Activated T-cell treated with anti-CD3 and anti-CD28 coated beads, Interleukin-2, amount 50 U/mL, for 48 hours (primary cell): ENCODE measurements at places on chromosomes 4 and X.

- no peak for DNase-seq
Observed at GRCh38 chrX:23803931-23804381, 21.0 kb downstream of the SAT1 start.

GRCh38 chr4:121199742-121200561, 35.8 kb upstream of the TNIP3 start:
- DNase-seq: peak; percentile 41

GRCh38 chr4:146285037-146285436, 70.7 kb downstream of the REELD1 start:
- no peak for DNase-seq

GRCh38 chr4:148116264-148116663, 325.9 kb downstream of the NR3C2 start:
- no peak for DNase-seq

DNA sequence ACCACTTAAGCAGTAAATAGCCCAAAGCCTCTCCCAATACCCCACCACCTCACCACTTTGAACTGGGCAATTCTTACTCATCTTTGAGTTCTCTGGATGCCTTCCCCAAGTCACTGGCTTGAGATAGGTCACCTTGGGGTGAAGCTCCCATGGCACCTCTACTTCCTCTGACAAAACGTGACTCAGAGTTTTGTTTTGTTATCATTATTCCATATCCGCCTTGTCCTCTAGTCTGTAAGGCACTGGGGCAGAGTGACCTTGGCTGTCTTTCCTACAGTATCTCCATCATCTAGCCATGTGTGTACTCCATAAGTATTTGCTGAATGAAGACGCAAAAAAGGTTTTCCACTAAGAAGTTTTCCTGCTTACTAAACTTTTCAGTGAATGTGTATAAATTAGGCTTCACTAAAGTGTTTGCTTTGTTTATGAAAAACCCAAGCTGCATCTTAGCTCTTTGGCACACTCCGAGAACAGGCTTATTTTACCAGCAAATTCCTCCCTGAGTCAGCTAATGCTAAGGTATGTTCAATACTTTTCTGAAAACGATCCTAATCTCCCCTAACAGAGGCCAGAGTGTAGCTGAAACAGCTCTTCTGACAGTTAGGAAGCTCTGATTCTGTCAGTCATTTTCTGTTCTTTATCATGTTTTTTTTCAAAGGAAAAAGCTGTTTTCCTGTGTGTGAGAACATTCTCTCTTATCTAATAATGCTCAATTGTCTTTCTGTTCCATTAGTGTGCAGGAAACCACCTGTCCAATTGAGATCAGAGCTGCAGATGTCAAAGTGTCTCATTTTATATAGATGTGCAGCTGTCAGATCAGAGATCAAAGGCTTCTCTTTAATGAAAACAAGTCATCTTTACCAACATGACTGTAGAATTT, 30.2 kb upstream of the TSPAN5 start:
- DNase-seq: no peak

DNA sequence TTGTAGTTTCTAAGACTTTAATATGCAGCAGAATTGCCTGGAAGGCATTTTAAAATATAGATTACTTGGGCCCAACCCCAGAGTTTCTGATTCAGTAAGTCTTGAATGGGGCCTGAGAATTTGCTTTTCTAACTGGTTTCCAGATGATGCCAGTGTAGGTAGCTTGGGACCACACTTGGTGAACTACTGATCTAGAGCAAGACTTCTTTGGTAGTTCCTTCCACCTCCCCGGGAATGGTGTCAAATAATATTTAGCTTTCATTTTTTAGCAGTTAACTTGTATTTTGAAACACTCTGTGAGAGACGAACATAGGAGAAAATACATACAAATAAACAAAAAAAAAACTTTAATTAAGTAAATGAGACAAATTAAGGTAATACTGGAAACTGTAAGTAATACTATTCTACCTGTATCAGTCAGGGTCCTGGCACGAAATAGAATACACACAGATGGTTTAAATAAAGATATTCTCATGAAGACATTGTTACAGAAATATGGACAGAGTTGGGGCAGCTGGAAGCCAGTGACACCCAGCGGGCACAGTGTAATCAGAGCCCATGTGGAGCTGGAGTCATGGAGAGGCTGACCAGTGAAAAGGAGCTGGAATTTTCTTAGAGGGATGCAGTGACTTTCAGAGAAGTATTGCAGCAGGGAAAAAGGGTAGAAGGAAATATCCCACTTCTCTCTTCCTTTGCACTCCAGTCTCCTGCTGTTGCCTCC, 905.7 kb downstream of the CCSER1 start:
- no peak for DNase-seq

DNA sequence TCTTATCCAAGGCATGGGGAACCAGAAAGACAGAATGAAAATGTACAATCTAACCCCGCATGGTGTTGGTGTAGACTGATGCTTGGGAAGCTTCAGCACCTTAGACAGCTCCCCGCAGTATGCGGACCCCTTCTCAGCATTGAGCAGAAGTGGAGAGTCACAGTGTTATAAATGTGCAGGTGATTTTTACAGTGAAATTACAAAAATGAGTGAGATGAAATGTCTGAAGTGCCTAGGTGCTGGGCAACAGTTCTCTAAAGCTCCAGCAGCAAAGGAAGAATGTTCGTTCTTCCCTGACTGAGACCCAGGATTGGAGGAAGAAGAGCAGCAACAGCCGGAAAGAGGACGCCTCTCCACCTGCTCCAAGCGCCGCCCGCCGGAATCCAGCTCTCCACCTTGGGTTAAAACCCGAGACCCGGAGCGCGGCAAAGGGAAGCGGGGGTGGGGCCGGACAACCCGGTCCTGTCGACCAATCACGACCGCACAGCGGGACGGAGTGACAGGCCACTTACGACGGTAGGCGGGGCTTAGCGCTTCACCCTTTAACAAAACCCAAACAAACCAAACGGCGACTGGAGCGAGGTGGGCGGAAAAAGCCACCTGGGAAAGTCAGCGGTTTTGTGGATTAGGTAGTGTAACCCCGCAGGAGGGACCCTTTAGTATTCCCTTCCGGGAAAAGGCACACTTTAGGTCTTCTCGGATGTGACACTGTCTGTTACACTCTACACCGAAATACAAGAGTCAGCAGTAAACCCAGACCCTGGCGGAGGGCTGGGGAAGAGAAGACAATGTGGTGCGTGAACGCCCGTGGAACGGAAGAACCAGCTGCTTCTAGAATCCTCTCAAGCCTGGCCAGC, at the start of gene GLRA3:
Gene GLRA3 (minus strand): TSS at position 403 of the 857 bp plus-strand sequence. CDS start 436 bp downstream, outside the sequence.
- peak; percentile 23 for DNase-seq

- no peak for DNase-seq
Observed at GRCh38 chr4:168794881-168795280, 215.2 kb downstream of the CBR4 start.

DNA sequence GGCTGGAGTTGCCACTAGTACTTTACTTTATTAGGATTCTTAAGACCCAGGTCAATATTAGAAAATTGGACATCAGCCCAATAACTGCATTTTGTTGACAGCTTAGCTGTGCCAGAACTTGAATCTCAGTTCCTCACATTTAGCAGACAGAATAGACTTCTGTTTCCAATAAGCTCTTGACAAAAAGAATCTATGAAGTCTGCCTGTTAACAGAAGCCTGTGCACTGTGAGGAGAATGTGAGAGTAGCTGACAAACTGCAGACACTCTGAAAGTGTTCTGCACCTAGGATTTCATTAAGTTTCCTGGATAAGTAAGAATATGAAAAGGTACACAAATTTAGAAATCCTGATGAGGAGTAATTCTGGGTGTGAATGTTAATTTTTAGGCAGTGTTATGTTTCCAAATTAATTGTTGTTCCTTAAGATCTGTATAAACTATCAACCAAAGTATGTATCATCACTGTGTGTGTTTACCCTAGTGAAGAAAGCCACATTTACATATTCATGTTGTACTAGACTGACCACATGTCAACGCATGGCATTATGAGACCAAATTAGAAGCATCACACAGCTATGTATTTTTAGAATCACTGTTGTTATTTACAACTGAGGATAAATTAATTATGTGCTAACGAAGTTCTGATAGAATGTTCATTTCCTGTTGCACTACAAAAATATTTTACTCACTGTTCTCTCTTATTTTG, 756.4 kb upstream of the IGFBP7 start:
- no peak for DNase-seq

- no peak for DNase-seq
Observed at GRCh38 chr4:86441175-86441936, 81.5 kb upstream of the MAPK10 start.

DNA sequence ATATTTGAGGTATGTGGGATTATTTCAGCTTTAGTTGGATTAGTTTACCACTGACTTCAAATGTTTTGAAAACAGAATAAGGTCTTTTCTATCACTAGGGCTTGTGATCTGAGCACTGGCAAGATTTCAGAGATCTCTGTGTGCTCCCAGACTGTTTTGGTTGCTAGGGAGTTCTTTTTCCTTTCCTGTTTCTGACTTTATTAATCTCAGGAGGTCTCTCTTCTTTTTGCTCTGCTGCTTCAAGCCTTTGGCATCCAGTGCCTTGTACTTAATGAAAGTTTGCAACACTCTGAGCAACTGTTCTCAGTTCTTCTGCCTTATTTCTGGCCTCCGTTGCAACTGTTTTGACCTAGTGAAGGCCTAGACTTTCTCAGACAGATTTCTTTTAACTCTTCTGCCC, 32.1 kb upstream of the PAQR3 start:
- no peak for DNase-seq

DNA sequence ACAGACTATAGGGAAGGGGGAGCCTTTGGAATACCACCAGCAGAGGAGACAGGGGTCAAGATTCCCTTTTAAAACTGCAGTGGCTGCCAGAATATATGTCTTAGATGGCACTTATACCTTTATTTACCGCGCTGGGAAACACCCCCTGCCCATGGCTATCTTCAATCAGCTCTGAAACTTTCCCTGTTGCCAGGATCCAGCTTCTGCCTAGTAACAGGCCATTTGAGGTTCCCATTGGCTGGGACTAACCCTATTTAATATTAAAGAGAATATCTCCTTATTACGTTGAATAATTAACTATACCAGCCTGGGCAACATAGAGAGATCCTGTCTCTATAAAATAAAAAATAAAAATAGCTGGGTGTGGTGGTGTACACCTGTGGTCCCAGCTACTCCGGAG, 23.8 kb downstream of the SOWAHB start:
- no peak for DNase-seq

- DNase-seq: no peak
Observed at GRCh38 chrX:4193500-4194155, 480.2 kb upstream of the PRKX start.

DNA sequence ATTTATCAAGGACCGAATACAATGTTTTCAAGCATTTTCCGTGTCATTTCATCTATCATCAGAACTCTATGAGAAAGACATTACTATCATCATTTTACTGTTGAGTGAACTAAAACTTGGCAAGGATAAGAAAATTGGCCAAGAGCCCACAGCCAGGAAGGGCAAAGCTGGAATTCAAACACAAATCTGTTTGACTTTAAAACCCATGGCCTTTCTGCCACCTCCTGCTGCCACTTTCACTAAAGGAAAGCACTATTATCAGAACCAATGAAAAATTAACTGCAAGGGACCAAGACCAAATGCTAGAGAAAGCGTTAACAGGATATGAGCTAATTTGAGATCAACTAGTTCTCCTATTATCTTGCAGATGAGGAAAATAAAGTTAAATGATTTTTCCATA, 2759.2 kb downstream of the ARAP2 start:
- no peak for DNase-seq

GRCh38 chrX:52078131-52078530, 9.1 kb upstream of the MAGED4B start:
- no peak for DNase-seq

- no peak for DNase-seq
Observed at GRCh38 chrX:67784712-67785111, 240.9 kb downstream of the AR start.

DNA sequence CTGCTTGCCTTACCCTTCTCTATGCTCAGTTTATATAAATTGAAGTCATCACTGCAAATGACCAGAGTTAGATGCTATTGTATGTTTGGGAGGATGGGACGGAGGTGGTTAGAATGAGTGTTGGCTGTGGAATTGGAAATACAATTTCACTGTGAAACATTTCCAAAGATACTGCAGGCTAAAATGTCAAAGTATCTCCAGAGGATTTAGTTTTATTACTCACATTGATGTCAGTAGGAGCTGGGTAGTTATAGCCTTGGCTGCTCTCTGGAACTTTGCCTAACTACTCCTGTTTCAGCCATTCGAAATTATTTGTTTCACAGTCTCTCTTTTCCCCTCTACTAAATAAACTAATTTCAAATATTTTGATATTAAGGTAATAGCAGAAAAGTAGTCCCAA, 92.6 kb upstream of the PPP3CA start:
- no peak for DNase-seq

DNA sequence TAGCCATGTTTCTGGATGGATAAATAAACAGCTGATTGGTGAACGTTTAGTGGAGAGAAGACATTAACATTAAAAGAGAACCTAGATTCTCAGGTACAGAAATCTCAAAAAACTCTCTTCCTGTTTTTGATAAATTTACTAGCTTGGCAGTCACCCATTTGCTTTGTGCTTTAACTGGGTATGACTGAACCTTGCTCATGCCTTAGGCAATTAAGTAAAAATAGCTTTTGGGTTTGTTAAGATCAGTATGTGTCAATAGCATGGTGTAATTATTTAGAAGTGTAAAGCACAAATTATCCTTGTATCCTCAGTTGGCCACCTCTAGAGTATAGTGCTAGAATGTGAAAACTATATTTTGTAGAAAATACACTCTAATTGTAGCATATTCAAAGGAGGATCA, 200.0 kb downstream of the CFAP299 start:
- DNase-seq: no peak

DNA sequence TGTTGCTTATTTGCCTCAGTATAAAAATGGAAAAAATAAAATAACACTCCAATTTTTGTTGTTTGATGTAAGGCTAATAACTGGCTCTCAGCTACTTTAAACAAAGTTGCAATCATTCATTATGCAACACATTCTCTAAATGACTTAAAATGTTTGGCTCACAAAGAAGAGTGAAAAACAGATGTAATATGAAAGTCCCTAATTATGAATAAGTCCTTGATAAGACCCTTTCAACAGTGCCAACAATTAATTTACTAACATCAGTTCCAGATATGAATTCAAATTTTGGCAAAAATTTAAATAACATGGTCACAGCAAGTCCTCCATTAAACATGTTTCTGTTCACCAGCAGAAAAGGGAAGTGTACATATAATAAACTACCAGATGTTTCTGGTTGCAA, 69.8 kb downstream of the PAPSS1 start:
- DNase-seq: no peak
